ENCODE measurements at places on chromosomes 1 and 21.

- no peak for DNase-seq
Measured at GRCh38 chr1:208851366-208851765, 607.2 kb upstream of the PLXNA2 start.

DNA sequence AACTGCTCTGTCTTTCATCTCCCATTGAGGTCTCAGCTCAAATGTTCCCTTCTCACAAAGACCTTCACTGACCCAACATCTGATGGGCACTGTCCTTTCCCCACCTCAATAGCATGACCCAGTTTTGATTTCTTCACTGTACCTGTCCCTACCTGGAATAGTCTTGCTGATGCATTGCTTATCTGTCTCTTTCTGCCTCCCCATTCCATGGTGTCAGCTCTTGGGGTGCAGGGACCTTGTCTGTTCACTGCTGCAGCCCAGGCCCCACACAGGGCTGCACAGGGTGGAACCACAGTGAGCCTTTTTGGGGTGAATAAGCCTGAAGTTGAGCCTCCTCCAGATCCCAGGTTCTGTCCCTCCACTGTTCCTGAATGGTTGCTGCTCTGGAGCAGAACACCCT is 414.9 kb downstream of the PTPRU start:
- no peak for DNase-seq

DNA sequence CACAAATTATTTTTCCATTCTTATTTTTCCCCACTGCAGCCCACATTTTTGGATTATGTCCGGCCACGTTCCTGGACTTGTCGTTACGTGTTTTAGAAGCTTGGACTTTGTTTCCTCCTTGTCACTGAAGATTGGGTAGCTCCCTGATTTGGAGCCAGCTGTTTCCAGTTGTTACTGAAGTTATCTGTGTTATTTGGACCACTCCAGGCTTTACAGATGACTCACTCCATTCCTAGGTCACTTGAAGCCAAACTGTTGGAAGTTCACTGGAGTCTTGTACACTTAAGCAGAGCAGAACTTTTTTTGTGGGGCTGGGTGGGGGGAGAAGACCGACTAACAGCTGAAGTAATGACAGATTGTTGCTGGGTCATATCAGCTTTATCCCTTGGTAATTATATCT is 12.2 kb upstream of the AXDND1 start:
- no peak for DNase-seq

DNA sequence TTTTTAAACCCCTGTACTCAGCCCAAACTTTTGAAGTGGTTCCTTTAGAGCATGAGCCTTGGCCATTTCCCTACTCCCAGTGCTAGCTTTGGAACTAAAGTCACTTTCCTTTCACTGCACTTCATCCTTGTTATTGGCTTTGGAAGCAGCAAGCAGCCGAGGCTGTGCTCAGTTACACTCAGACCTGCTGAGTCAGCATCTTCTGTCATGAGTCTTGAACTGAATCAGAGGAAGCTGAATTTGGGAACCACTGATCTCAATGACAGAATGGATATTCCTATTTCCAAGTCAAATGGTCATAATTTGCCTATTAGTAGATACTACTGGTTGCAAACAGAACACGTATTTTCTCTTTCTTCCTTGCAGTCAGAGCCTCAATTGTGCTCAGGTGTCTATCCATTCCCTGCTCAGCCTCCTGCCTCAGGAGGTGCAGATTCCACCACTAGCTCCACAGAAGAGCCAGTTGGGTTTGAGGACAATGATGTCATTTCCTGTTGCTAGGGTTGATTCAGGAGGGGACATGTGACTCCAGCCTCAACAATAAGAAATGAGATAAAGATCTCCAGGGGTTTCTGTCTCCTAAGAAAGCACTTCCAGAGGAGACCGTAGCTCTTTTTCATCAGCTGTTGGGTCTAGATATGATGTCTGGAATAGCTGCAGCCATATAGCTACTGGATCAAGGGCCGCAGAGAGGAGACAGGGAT is 44.9 kb upstream of the NTPCR start:
- DNase-seq: no peak

DNA sequence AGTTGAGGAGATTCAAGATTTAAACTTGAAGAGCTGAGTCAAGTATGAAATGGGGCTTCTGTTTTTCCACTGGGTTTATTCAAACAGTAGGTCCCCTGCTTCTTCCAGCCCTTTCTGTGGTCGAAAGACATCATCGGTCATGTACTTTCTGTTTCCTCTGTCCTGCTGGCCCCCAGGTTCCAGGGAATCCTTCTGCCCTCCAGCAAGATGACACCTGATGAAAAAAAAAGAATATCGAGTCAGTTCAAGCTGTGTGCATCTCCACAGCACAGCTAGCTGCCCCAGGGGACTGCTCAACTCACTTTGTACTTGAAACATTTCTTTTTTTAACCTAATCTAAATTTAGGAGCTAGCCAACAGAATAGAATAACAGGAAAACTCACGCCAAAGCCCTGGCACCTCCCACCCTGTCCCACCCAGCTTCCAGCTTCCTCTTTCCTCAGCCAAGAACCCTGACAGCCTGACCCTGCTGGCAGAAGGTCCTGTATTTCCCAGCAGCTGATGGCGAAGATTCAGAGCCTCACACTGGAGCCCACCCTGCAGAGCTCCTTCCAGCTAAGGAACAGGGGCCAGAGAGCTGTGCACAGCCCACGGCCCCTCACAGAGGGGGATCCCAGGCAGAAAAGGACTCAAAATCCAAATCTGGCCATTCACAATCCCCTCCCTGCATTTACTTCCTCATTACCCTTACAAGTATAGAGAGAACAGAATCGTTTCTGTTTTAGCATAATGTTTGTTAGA is 176.5 kb downstream of the PSMG1 start:
- peak; percentile 53 for DNase-seq

DNA sequence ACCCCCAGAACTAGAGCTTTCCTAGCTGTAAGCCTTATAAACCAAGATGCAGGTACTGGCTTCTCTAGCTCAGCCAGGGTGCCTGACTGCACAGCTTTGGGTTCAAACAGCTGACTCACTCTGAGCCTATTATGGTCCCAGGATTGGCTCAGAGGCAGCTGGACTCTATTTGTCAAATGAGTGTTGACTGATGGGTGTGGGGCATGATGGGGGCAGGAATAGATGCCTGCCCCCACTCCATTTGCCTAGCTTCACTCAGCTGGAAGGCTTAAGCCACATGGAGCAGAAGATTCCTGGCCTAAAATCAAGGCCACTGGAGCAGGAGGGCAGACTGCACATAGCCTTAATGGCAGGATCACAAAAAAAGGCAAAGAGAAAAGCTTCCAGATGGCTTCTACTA is 90.5 kb downstream of the PIK3R3 start:
- DNase-seq: no peak

DNA sequence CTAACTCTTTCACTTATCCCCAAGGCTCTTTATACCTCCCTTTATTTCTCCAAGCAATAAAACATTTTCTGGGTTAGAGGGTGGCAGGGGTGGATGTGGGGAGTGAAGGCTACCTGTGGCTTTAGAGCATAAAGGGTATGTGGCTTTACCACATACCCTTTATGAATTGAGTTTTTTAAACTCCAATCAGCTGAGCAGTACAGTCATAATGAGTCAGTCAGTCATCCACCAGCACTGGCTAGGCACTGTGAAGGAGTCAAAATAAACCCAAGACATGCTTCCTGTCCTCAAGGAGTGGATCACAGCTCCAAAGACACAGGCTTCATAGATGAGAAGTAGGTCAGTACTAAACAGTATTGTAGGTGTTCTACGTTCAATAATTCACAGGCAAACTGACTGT is 2.6 kb upstream of the TDRD10 start:
- DNase-seq: no peak

- DNase-seq: no peak
Measured at GRCh38 chr1:40299366-40300248, 17.5 kb downstream of the COL9A2 start.

DNA sequence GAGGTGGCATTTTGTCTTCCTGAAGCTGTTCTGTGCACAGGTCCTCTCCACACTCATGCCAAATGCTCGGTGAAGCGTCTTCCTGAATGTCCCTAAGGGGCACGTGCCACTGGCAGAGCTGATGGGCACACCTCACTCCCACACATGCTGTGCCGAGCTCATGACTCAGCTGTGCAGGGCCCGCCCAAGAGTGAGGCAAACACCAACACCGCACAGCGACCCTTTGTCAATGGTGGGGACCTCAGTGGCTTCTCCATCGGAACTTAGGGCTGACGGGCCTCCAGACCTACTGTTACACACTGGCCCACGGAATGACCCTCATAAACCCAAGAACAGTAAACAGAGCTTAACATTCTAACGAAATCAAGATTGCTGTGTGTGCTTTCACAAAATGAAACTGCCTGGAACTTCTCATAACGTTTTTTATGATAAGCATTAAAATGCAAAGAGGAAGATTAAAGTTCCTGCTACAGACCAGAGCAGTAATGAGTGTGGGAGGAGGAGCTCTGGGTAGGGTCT is 89.3 kb downstream of the SIM2 start:
- no peak for DNase-seq

GRCh38 chr1:107328087-107328486 is 187.2 kb downstream of the NTNG1 start:
- DNase-seq: no peak

GRCh38 chr1:19517017-19517416 is 31.7 kb upstream of the CAPZB start:
- no peak for DNase-seq

DNA sequence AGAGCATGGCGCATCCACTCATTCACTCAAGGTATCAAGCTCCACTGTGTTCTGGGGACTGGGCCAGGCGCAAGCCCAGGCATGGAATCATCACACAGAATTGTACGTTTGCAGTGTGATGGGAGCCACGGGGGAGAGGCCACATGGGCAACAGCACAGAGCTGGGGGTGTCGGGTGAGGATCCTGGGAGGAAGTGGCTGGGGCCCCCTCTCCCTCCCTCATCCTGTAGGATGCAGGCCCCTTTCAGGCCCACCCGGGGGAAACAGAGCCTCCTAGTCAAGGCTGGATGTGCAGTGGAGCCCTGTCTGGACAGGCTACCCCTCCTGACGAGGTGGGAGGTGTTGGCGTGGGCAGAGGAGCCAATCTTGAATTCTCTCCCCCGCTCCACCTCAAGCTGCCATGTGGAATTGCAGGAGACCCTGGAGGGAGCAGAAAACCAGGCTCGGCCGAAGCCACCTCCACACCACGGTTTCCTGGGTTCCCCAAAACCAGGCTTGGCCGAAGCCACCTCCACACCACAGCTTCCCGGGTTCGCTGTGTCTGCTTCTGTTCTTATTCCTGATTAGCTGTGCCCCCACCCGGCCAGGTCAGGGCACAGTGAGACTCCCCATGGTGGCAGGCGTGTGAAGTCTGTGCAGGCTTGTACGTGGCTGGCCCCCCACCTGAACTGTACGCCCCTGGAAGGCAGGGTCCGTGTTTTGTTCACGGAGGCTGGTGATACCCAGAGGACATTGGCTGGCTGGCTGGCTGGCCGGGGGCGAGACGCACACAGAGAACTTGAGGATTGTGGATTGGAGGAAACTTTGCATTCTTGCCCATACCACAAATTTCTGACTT is 4.2 kb upstream of the C1orf174 start:
- DNase-seq: no peak

GRCh38 chr1:70764747-70765146 is 282.9 kb downstream of the PTGER3 start:
- no peak for DNase-seq

DNA sequence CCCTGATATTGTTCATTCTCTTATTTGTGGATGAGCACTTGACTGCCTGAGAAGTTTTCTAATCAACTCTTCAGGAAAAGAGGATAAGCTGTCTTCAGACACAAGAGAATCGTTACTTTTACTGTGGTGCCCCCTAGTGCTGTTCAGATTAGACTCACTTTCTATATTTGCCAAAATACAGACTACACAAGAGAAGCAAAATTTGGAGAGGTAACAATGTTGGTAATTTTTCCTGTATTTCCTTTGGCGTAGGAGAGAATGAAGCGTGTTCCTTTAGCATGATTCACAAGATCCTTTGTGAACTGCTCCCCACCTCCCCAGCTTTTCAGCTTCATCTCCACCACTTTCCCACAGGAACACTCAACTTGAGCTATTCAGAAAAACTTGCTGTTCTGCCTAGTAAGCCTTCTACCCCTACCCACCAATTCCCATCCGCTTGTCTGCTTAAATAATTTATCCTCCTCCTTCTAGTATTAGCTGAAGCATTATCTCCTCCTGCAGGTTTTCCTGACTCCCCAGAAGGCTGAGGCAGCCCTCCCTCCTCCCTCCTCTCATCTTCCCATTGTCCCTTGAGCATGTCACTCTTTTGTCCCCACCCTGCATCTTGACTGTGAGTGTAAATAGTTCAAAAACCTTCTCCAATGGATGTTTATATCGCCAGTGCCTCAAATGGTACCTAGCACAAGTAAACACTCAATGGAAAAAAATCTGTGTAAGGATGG is 4.5 kb downstream of the TNFSF4 start:
- DNase-seq: peak; percentile 13

GRCh38 chr1:19130468-19130867 is 79.6 kb downstream of the UBR4 start:
- no peak for DNase-seq

DNA sequence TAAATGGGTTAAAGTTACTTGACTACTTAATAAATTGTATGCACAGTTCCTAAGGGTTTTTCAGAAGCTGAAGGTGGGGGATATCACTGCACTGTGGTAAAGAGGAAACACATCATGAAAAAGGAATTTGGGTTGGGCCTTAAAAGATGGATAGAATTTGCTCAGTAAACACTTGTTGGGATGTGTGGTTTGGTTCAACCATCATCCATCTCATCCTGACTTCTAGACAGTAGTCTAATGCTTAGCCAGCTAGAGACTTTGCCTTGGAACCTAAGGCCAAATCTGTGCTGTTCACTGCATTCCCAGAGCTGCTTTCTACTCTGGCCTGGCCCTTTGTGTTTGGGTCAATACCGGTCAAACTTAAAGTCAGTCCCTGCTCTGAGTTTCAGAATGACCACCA is 30.6 kb downstream of the LY9 start:
- DNase-seq: no peak

DNA sequence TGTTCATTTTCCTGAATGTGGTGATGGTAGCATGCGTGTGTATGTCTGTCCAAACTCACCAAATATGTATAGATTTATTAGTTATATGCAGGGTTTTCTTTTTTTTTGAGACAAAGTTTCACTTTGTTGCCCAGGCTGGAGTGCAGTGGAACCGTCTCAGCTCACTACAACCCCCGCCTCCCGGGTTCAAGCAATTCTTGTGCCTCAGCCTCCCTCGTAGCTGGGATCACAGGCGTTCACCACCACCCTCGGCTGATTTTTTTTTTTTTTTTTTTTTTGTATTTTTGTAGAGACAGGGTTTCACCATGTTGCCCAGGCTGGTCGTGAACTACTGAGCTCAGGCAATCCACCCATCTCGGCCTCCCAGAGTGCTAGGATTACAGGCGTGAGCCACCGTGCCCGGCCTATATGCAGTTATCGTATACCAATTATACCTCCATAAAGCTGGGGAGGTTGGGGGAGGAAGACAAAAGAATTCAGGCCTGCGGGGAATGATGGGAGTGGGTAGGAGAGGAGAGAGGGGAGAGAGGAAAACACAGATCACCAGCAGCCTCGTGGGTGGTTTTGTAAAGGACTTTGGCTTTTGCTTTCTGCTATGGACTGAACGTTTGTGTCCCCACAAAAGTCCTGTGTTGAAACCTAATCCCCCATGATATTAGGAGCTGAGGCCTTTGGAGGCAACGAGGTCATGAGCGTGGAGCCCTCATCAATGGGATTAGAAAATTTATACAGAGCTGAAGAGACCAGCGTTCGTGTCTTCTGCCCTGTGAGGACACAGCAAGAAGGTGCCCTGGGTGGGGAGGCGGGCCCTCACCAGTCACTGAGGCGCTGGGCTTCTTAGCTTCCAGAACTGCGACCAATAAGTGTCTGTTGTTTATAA is 4.4 kb upstream of the HNRNPU start:
- DNase-seq: no peak

All from putamen (tissue), 1 donor.